ENCODE measurements at places on chromosomes 2 and 18. TPM values are rescaled to one million over a fixed set of nuclear protein-coding genes. Genes with fewer than 3 reads are reported as not detected.

- no peak for DNase-seq
Observed at GRCh38 chr18:785242-785641, 26.8 kb downstream of the YES1 start.

DNA sequence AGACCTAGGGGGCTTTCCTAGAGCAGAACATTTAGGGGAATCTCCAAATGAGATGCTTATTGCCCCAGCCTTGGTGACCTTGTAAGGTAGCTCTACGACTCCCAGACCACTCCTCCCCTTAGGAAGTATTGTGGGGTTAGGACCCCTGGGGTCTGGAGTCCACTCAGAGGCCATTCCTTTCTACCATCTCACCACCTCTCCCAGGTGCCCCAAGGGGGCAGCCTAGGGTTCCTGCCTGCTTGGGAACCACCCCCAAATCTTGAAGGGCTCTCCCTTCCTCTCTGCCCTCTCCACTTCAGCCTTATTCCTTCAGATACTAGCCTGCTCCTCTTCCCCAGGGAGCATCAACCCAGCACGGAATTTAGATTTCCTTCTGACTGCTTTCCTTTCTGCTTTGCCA is 17.5 kb upstream of the EXOC6B start:
- no peak for DNase-seq

GRCh38 chr2:101854877-101855276 is 136.9 kb upstream of the IL1R2 start:
- no peak for DNase-seq

DNA sequence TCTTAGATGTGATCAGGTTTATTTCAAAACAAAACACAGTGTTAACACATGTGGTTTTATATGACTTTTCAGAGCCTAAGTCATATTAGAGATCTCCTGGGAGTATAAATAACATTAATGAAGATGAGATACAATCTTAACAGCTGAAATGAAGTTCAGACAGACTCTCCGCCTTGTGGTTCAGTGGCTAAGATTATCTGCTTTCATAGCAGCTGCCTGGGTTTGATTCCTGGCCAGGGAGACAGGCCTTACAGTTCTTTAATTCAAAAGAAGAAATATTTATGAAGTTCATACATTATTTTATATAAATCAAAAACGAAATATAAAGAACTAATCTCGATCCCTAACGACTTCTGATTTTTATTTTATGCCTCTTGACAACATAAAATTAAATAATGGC is 35.2 kb upstream of the TTC32 start:
- peak; percentile 39 for DNase-seq

DNA sequence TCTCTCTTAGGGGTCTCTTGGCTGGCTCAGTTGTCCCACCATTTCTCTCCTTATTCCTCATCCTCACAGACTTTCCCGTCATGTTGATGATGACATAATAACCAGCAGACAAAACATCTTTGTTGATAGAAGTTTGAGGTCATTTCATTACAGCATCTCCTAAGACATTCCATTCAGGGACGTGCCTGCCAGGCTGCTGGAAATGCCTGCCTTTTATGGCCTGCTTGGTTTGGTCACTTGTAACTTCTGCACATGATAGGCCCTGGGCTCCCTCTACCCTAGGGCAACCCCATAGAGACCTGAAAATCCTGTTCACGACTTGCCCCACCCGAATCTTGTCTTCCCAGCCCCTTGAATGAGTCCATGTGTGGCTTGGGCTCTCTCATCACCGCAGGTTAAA is 81.7 kb downstream of the SDC1 start:
- DNase-seq: no peak

- DNase-seq: peak; percentile 21
Observed at GRCh38 chr2:106161938-106162820, 31.9 kb downstream of the UXS1 start.

DNA sequence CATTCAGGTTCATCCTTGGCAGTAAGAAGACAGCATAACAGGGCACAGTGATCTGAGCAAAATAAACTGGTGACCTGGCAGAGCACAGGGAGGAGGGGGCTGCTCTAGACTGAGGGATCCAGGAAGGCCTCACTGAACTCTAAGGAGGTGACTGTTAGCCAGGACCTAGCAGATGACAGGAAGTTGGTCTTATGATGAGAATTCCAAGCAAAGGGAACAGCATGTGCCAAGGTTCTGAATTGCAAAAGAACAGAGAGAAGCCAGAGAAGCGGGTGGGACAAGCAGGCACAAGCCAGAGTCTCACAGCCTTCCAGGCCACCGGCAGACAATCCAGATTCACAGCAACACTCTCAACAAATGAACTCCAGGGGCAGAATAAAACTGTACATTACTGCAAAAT is 152.7 kb upstream of the PTPRM start:
- DNase-seq: no peak

NR4A2 gene
- 0.34 TPM for polyA plus RNA-seq

SFT2D3 gene
- polyA plus RNA-seq: not detected

CPO gene
- polyA plus RNA-seq: 1.1 TPM

Data from renal pelvis (tissue), 12 donors.